Progenitor cell of endocrine pancreas (in vitro differentiated cells): ENCODE measurements at places on chromosomes 13 and 19.
A peak's percentile ranks its signal among the peaks of the same experiment; 100 is the strongest.

GRCh38 chr13:75492389-75492788, 10.4 kb upstream of the TBC1D4 start:
- no peak for DNase-seq

DNA sequence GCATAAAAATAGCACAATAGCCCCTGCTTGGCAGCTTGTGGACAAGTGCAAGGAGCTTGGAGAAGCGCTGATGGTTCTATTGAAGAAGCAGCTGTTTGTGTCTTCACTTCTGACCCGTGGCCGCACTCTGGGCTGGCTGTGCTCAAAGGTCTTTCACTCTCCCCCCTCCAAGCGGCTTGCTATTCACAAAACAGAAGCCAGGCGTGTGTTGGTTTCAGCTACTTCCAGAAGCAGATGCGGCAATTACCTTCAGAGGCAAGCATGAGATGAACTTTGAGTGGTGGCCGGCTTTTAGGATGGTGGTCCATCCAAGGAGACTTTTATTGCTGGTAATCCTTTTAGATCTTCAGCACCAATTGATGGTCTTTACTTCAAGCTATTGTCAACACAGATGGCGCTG, 188.5 kb upstream of the ARGLU1 start:
- no peak for DNase-seq

GRCh38 chr19:46704379-46705076, 12.4 kb downstream of the PRKD2 start:
- DNase-seq: peak; percentile 63

DNA sequence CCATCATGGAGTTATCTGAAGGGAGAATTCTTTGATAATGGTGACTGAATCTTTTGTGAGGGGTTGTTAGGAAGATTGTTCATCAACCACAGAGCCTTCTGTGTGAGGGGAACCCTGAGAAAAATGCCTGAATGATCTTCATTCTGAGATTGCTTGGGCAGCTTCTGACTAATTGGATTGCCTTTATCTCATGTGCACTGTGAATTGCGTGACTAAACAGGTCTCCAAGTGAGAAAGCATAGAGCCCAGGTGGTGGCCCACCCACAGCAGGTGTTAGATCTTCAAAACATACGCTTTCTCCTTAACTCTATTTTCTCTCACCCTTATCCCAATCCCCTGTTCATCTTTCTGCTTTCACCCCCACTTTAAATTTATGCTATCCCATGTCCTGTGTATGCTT, 58.3 kb downstream of the DOCK9 start:
- DNase-seq: no peak

DNA sequence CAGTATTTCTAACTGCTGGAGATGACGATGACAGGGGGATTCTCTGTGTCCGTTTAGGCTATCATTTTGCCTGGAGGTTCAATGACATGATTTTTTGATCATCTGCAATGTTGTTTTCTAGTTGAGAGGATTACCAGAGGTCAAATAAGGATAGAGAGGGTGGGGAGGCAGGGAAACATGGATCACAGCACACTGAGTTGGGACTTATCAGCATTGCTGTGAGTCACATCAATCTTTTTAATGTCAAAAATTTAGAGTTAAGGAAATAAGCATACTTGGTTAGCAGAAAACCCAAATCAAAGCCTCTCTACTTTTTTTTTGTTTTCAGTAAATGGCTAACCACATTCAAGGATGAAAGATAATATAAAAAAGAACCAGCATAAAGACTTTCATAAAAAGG, 43.0 kb upstream of the CSNK1A1L start:
- DNase-seq: no peak

GRCh38 chr13:28045861-28046260, 54.5 kb downstream of the FLT3 start:
- no peak for DNase-seq

DNA sequence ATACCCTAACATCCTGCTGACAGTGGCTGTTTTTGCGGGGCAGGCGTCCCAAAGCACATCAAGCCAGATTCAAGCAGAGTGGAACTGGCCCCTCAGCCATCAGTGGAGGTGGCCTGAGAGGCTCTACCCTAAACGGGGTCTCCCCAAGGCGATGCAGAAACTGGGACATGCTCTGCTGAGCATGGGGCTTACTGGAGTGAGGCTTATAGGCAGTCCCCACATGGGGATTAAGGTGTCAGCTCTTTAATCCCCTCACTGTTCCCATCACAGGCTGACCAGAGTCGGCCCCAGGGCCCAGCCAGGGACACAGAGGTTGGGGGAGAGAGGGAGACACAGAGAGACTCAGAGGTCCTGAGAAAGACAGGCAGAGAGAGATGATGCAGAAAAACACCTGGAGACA, 17.0 kb downstream of the CYP2F1 start:
- DNase-seq: no peak

- DNase-seq: no peak
These were observed 1.2 kb downstream of the PCDH9 start for GRCh38 chr13:67228916-67229315.
